Natural killer cell treated with Interleukin-12 subunit alpha and Interleukin-12 subunit beta and Interleukin-15 and Interleukin-18, amount 100 ng/mL, for 72 hours (primary cell): ENCODE measurements at places on chromosomes 3 and 15. TPM values are rescaled to one million over a fixed set of nuclear protein-coding genes. Genes with fewer than 3 reads are reported as not detected.

The ARMC8 gene
- 56.6 TPM for total RNA-seq

GRCh38 chr15:69591905-69592508 lies 139.4 kb downstream of the RPLP1 start:
- H3K27me3 ChIP-seq: peaks cover 13% of the 10 kb centered on the region
- no peak for DNase-seq
- H3K4me3 ChIP-seq: no peak overlapping the region

GRCh38 chr15:58762731-58763130 lies 8.4 kb upstream of the MINDY2 start:
- peaks cover 10% of the 10 kb centered on the region for H3K4me1 ChIP-seq
- no peak for DNase-seq
- H3K27ac ChIP-seq: no peak overlapping the region

DNA sequence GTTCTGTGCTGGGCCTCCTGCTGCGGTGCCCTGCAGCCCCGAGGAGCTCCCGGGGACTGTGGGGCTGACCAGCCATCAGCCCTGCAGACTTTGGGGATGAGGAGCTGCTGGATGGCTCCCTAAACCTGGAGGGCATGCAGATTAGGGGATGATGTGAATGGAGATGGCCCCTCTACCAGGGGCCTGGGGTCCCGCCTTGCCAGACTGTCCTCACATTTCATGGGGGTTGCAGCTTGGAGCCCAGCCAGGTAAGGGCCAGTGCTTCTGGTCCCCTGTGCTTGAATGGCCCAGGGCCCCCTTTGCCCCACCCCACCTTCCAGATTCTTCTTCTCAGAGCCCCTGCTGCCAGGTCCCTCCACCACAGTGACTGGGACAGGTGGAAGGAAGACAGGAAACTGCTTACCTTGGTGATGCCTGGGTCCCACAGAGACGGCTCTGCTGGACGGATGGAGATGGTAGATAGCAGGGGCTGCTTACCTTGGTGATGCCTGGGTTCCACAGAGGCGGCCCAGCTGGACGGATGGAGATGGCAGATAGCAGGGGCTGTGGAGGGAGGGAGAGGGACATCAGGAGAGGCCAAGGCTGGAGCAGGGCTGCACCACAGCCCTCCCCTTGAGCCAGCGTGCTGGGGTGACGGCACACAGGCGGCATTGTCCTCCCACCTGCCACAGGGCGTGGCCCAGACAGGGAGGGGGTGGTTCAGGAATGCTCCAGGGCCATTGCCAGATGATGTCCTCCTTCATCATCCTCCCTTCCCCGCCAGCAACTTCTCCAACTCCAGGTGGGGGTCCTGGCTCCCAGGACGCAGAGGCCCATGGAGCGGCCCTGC lies at the start of gene SPTBN5:
TSS of gene SPTBN5 (minus strand) at position 632 of the 829 bp plus-strand sequence. CDS start at position 76, 556 bp downstream.
- peak within 1 kb of the TSS; percentile 86 for H3K4me3 ChIP-seq
- peak within 1 kb of the TSS; percentile 76 for H3K27ac ChIP-seq
- no peaks in the 10 kb centered on the region for H3K27me3 ChIP-seq
- H3K36me3 ChIP-seq: no peaks in the 10 kb centered on the region

- H3K36me3 ChIP-seq: no peaks in the 10 kb centered on the region
- H3K27me3 ChIP-seq: no peaks in the 10 kb centered on the region
- H3K4me1 ChIP-seq: no peaks in the 10 kb centered on the region
- H3K27ac ChIP-seq: no peak overlapping the region
- no peak for DNase-seq
Measured at GRCh38 chr3:122520861-122521260, 6.1 kb upstream of the KPNA1 start.

DNA sequence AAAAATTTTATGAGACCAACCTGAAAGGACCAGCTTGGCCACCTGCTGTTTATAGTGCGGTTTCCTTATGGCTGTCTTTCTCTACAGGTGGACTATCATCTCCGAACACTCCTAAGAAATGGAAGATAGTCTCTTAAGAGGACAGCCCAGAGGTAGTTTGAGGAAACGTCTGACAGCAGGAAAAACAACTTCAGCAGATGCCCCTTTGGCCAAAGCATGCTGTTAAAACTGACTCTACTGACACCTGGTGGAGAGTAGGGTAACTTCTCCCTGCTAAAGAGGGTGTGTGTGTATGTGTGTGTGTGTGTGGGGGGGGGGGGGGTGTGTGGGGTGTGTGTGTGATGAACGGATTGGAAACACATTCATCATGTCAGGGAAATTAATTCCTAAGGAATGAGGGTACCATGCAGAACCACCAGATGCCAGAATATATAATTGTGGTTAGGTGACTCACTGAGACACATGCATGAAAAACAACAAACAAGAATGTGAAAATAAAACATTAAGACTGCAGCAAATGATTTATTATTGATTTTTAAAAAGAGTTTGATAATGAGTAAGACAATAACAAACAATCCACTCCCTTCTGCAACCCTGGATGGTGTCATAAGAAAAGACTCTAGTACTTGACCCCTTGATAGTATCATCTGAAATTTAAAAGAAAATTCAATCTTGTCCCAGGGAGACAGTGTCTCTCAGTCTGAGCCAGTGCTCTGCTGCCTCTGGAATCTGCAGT lies 256.5 kb downstream of the THRB start:
- H3K4me1 ChIP-seq: peaks cover 4% of the 10 kb centered on the region
- H3K36me3 ChIP-seq: no peaks in the 10 kb centered on the region
- H3K27ac ChIP-seq: peak overlapping the region; percentile 28
- DNase-seq: no peak
- H3K27me3 ChIP-seq: peaks cover 4% of the 10 kb centered on the region
- peak overlapping the region; percentile 11 for H3K4me3 ChIP-seq
